ENCODE measurements at places on chromosomes 6 and 20.

DNA sequence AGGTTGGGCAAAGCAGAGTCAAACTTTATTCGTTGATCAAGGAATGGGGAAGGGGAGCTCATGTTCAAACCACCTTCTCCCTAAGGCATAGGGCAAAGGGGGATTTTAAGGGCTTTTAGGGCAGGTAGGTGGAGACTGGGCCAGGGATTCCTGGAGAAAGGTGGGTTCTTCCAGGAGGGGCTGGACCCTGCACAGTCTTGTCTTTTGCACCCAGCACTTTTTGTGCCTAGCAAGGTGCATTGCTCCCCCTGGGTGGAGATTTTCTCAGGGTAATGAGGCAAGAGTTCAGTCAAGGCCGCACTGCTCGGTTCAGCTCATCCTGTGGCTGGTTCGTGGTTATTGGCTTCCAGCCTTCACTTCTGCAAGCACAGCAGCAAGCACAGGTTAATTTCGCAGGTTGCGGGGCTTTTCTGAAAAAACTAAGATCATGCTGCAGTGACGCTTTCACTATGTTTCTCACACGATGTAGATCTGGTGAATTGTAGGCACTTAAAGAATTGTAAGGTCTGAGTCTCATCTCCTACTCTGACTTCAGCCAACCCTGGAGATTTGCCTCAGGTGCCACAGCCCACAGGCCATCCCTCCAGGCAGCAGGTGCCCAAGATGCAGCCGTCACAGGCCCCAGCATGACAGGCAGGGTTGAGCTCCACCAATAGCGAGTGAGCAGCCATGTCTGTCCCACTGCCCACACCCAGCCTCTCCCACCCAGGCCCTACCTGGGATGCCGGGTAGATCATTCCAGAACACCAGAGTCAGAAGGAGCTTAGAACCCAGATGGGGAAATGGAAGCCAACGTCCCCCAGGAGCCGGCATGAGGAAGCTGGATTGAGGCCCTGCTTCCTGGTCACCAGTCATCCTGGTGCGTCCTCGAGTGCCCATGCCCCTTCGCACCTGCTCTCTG is 37.1 kb downstream of the SUN5 start:
- peak; percentile 21 for DNase-seq

GRCh38 chr6:8930009-8930408 is 494.7 kb upstream of the SLC35B3 start:
- DNase-seq: no peak

GRCh38 chr6:132021552-132022375 is 70.6 kb upstream of the CCN2 start:
- DNase-seq: no peak

GRCh38 chr6:114467931-114468330 is 125.1 kb upstream of the HS3ST5 start:
- no peak for DNase-seq
